ENCODE measurements at places on chromosomes 3 and 15.

DNA sequence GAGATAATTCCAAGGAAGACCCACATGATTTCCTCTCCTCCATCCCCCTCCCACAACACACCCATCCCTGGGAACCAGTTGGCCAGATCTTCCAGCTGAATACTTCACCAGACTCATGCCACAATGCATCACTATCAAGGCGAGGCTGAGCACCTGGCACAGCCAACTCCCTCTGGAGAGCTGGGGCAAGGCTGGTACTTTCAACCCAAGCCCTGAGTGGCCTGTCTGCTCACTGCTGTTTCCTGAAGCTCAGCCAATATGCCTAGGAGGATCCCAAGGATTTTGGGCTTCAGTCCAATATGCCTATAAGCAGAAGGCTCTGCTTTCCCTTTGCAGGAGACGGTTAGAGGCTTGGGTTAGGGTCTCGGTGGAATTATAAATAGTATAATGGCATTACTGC lies 90.9 kb upstream of the NEO1 start:
- DNase-seq: no peak

DNA sequence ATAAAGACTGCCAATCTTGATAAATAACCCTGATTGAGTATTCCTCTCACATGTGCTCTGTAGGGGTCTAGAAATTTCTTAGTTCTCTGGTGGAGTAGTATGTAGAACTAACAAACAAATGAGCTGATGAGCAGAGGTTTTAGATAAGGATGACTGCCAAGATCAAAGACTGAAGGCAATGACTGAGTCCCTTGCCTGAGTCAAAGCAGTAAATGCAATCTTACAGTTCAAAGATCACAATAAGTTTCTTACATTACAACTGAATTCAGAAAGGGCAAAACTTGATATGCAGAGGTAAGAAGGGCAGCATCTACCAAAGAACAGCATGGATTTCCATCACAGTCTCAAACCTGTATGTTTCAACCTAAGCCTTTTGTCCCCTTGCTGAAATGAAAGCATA lies 172.2 kb upstream of the POU1F1 start:
- no peak for DNase-seq

- DNase-seq: peak; percentile 22
Measured at GRCh38 chr3:60743631-60744164, 507.6 kb downstream of the FHIT start.

- DNase-seq: no peak
Measured at GRCh38 chr3:143152043-143152442, 32.5 kb downstream of the CHST2 start.

DNA sequence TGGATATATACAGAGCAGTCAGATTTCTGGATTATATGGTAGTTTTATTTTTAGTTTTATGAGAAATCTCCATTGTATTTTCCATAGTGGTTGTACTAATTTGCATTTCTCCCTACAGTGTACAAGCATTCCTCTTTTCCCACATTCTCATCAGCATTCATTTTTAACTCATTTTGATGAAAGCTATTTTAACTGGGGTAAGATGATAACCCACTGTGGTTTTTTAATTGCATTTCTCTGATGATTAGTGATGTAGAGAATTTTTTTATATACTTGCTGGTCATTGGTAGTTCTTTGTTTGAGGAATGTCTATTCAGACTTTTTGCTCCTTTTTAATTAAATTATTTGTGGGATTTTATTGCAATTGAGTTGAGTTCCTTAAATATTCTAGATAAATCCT lies 903.6 kb downstream of the DIPK2A start:
- DNase-seq: no peak

GRCh38 chr15:87959662-87960061 lies 296.9 kb downstream of the NTRK3 start:
- no peak for DNase-seq

DNA sequence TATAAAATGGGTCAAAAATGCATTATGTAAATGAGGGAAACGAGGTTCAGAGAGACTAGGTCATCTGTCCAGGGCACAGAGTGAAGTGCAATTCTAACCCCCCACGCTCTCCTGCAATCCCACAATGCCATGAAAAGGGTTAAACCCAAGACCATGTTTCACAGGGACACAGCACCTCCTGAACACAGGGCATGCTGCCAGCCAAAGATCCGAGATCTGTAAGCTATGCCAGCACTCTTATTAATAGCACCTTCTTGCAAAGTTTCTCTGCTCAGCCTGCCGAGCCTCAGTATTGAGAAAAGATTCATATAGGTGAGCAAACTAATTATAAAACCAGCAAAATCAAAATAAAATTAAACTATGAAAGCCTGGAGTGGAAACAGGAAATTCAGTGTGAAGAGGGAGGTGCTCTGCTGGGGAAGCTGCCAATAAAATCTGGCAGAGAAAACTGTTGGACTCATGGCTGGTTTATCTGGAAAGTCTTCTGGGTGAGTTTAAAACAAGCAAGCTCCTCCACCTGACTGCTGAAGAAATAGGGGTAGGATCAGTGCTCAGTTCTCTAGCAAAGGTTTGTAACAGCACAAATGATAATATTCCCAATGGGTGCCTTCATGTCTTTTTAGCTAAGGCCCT lies 50.3 kb downstream of the LRIG1 start:
- DNase-seq: peak; percentile 93

GRCh38 chr15:98904544-98904943 lies 103.0 kb downstream of the PGPEP1L start:
- peak; percentile 87 for DNase-seq

DNA sequence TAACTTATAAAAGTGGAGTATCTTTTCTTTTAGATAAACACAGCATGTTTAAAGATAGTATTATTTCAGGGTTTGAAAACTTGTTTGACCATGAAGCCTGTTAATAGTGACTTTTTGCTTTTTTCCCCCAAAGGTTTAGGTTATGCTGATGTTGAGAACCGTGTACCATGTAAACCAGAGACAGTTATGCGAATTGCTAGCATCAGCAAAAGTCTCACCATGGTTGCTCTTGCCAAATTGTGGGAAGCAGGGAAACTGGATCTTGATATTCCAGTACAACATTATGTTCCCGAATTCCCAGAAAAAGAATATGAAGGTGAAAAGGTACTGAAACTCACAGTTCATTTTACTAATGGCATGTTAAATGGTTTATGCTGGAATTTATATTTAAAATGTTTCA lies 5.1 kb downstream of the LACTB start:
- DNase-seq: no peak

- DNase-seq: no peak
Measured at GRCh38 chr15:78168608-78169007, 19.4 kb downstream of the IDH3A start.

DNA sequence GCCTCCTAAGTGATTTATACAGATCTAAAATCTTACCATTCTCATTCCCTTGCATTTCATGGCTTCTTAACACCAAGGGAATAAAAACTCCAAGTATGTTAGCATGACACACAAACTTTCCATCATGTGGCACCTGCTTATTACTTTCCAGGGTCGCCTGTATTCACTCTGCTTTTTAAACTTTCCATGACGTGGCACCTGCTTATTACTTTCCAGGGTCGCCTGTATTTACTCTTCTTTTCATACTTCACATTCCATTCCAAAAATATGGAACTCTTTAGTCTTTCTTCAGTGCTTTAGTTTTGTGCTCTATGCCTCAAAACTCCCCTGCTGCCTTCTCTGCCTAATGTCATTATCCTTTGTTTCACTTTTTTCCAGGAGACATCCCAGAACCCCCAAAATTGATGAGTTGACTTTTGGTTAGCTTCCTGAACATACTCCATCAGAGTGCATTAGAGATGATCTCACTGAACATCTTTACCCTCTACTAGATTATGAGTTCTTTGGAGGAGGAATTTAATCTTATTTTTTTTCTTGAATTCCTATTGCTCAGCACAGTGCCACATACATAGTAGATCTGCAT lies 47.0 kb downstream of the CALML4 start:
- DNase-seq: no peak

GRCh38 chr15:38696109-38696727 lies 131.6 kb upstream of the RASGRP1 start:
- no peak for DNase-seq

- DNase-seq: peak; percentile 64
Measured at GRCh38 chr3:173396191-173397041, 1.1 kb upstream of the NLGN1 start.

DNA sequence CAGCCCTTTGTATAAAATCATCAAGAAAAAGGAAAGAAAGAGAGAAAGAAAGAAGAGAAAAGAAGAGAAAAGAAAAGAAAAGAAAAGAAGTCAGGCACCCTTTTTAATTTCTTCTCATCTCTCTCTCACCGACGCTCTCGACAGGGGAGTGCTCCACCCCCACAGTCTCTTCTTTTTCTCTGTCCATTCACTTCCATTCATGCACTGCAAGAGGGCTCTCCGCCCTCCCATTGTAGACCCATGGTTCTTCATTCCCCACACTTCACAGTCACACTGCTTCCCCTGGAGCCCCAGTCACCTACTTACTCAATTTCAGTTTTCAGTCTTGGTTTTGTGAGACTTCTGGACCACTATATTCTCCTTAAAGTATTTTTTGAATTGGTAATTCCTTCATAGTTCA lies 254.7 kb downstream of the SOX2 start:
- no peak for DNase-seq

GRCh38 chr3:2921452-2921851 lies 188.7 kb downstream of the IL5RA start:
- DNase-seq: peak; percentile 25

- DNase-seq: no peak
Measured at GRCh38 chr15:78790027-78790426, 21.2 kb downstream of the ADAMTS7 start.

GRCh38 chr15:57495554-57496165 lies 96.0 kb upstream of the MYZAP start:
- DNase-seq: no peak

GRCh38 chr3:44954962-44955361 lies 21.0 kb downstream of the ZDHHC3 start:
- DNase-seq: peak; percentile 37

DNA sequence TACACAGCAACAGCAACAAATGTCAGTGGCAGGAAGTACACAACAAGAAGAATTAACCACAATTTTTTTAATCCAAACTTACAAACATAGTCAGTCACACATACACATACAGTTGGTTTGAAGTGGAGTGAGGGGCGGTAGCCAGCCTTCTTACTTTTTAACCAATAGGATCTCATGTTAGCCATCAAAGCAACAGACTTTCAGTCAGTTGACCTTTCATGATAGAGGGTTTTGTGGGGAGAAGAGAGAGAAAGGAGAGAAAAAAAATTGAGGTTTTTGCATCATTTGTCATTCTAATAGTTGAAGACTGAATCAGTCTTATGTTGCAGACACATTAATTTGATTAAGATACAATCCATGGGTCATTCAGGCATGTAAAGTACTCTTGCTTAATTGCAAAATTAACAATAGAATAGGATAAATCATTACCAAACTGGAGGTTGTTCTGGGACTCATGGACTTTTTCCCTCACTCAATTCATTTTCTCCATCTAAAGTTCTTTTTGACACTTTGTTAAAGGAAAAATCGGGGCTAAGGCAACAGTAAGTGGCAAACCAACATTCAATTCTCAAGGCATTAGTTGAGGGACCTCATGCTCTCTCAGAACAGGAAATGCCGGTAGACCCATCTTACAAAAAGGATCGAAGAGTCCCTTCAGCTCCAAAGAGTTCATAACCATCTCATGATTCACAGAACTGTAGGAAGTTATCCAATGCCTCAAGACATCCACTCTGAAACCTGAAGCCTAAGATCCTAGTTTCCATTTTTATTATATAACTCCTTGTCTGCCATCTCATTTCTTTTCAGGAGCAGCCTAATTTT lies 159.5 kb upstream of the LPP start:
- no peak for DNase-seq

DNA sequence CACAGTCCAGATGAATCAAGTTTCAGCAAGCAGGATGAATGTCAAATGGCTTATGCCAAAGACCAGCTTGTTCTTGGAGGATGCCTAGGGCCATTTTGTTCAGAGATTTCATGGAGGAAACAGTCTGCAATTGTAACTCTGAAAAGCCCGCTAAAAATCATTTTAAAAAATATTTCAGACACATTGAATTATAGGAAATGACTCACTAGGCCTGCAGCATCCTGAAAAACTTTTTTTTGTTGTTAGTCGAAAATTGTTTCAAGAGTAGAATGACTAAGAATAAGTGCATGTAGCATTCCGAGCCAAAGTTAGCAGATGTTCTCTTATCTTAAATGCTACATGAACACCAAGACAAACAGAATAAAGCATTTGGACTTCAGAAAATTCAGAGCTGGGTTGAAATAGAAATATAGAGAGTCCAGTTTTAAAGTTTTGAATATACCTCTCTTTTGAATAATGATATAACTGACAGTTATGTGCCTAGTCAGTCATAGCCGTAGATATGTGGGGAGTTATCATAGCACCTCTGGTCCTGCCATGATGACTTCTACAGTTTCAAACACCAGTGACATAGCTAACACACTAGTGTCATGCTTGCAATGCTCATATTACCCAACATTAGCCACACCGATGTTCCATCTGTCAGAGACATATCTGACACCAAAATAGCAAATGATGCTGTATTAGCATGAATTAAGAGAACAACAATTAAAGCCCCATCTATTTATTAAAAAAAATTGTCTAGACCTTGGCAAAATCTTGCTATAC lies 1462.8 kb upstream of the GBE1 start:
- DNase-seq: no peak

DNA sequence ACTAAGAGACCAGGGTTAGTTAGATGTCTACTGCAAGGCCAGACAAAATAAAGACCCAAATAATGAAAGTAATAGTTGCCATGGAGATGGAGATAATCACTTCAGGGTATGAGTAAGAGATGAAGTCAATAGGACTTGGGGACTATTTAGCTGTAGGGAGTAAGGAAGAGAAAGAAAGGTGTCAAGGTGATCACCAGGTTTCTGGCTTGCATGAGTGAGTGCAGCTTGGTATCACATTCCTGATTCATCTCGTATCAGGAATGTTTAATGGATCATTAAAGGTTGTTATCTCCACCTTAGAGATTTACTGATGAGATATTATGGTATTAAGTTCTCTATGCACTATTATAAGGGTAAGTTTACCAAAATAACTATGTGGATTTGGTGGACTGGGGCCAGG lies 357.4 kb upstream of the ATP11B start:
- no peak for DNase-seq

DNA sequence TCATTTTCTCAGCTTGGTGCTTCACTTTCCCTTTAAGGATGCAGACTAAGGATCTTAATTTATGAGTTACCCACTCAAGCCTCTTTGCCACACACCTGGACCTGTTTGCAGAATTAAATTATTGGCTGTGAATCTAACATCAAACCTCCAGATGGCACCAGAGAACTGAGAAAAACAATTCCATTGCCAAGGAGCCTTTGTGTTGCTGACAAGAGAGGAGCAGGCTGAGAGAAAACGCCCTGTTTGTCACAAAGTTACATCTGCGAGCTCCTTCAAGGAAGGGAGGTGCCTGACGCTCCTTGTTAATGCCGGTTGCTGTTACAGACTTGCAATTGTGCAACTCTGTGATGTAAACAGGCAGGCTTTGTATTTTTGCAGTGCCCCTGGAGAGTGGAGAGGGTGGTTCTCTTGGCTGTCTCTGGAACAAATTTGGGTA lies 36.3 kb upstream of the TMC3 start:
- DNase-seq: peak; percentile 87

- DNase-seq: no peak
Measured at GRCh38 chr3:145015253-145015652, 1043.6 kb downstream of the DIPK2A start.

GRCh38 chr15:89693696-89694095 lies 3.1 kb downstream of the WDR93 start:
- no peak for DNase-seq

GRCh38 chr3:57559526-57559925 lies 3.5 kb downstream of the PDE12 start:
- DNase-seq: no peak

- peak; percentile 55 for DNase-seq
Measured at GRCh38 chr15:55897560-55898336, 95.7 kb downstream of the NEDD4 start.

GRCh38 chr3:140766465-140766864 lies 88.6 kb downstream of the TRIM42 start:
- DNase-seq: no peak
